ENCODE measurements at places on chromosomes 3 and 15.

GRCh38 chr15:70426096-70426821, 328.5 kb upstream of the TLE3 start:
- no peaks in the 10 kb centered on the region for H3K36me3 ChIP-seq
- no peaks in the 10 kb centered on the region for H3K4me1 ChIP-seq
- no peak for DNase-seq
- H3K27ac ChIP-seq: no peak overlapping the region
- H3K27me3 ChIP-seq: peaks cover 1% of the 10 kb centered on the region
- no peak overlapping the region for H3K4me3 ChIP-seq

- DNase-seq: no peak
- H3K4me3 ChIP-seq: no peak overlapping the region
- H3K4me1 ChIP-seq: peaks cover 7% of the 10 kb centered on the region
- peaks cover 5% of the 10 kb centered on the region for H3K36me3 ChIP-seq
- no peak overlapping the region for H3K27ac ChIP-seq
Measured at GRCh38 chr3:113783463-113783862, 36.6 kb downstream of the ATP6V1A start.

DNA sequence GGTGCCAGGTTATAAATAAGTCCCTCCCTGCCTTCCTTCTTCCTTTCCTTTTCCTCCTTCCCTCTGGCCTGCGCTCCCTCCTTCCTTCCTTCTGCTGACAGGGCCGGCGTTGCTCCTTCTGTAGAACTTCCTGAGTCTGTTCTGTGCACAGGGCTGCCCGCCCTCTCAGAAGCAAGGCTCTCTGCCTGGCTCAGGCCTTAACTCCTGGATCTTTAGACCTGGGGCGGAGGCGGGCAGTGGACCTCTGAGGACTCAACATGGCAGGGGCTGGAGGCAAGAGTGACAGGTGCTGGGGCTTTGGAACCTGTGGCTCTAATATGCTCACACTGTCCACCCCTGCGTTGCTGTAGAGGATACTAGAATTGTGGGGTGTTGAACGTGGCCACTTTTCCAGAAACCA, 86.4 kb upstream of the SEC13 start:
- no peaks in the 10 kb centered on the region for H3K36me3 ChIP-seq
- no peaks in the 10 kb centered on the region for H3K27me3 ChIP-seq
- no peak for DNase-seq
- no peak overlapping the region for H3K27ac ChIP-seq
- no peak overlapping the region for H3K4me3 ChIP-seq
- H3K4me1 ChIP-seq: no peaks in the 10 kb centered on the region

GRCh38 chr15:78502641-78503040, 4.7 kb upstream of the HYKK start:
- no peak for DNase-seq
- peaks cover 3% of the 10 kb centered on the region for H3K4me1 ChIP-seq
- no peaks in the 10 kb centered on the region for H3K27me3 ChIP-seq
- H3K27ac ChIP-seq: no peak overlapping the region
- H3K36me3 ChIP-seq: peaks cover 27% of the 10 kb centered on the region

DNA sequence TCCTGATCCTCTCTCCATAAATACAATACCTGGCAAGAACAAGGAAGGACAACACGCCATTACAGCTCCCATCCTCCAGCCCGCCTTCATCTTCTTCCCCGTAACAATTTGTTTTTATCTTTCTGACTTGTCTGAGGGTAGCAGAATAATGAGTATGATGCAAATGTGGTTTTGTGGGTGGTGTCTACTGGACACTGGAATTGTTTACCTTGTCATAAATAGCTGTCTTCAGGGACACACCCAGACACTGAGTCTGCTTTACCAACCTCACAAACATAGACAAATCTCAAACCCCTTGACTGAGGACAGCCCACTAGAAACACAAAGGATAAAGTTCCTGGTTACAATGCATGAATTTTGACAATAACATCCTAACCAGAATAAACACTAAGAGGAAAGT, 13.4 kb downstream of the WDR72 start:
- H3K36me3 ChIP-seq: no peaks in the 10 kb centered on the region
- H3K27me3 ChIP-seq: no peaks in the 10 kb centered on the region
- no peaks in the 10 kb centered on the region for H3K4me1 ChIP-seq
- no peak for DNase-seq
- H3K4me3 ChIP-seq: no peak overlapping the region

- no peak overlapping the region for H3K4me3 ChIP-seq
- H3K36me3 ChIP-seq: no peaks in the 10 kb centered on the region
- H3K27ac ChIP-seq: no peak overlapping the region
- H3K4me1 ChIP-seq: no peaks in the 10 kb centered on the region
Measured at GRCh38 chr3:10371167-10371566, 50.3 kb upstream of the SEC13 start.

- H3K36me3 ChIP-seq: peaks cover 12% of the 10 kb centered on the region
- no peak overlapping the region for H3K27ac ChIP-seq
- no peak for DNase-seq
- H3K4me1 ChIP-seq: peaks cover 20% of the 10 kb centered on the region
- no peak overlapping the region for H3K4me3 ChIP-seq
- H3K27me3 ChIP-seq: no peaks in the 10 kb centered on the region
Measured at GRCh38 chr15:41843571-41843970, 4.9 kb downstream of the PLA2G4B start.

DNA sequence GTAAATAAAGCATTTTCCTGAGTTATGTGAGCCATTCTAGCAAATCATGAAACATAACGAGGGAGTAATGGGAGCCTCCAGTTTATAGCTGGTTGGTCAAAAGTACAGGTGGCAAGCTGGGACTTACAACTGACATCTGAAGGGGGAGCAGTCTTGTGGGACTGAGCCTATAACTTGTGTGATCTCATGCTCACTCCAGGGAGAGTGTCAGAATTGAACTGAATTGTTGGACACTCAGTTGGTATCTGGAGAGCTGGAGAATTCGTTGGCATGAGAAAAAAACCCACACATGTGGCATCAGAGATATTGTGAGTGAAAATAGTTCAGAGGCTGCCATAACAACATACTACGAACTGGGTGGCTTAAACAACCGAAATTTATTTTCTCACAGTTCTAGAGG, 22.8 kb upstream of the DENND6A start:
- no peaks in the 10 kb centered on the region for H3K36me3 ChIP-seq
- no peak for DNase-seq
- H3K4me3 ChIP-seq: no peak overlapping the region
- no peak overlapping the region for H3K27ac ChIP-seq
- H3K27me3 ChIP-seq: no peaks in the 10 kb centered on the region

DNA sequence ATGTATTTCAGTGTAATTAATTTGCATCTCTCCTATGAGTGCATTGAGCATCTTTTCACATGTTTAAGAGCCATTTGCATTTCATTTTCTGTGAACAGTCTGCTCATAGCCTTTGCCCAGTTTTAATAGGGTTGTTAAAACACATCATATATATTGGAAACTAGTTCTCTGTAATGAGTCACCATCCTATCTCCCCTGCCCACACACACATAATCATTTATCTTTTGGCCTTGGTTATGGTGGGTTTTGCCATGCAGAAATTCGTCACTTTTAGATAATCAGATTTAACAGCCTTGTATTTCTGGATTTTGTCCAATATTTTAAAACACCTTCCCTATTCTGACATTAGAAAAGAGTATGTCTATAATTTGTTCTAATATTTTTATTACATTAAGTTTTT, 11.9 kb upstream of the CHRM5 start:
- no peak overlapping the region for H3K4me3 ChIP-seq
- no peaks in the 10 kb centered on the region for H3K36me3 ChIP-seq
- H3K27ac ChIP-seq: no peak overlapping the region
- H3K27me3 ChIP-seq: no peaks in the 10 kb centered on the region
- peaks cover 4% of the 10 kb centered on the region for H3K4me1 ChIP-seq

- H3K4me3 ChIP-seq: no peak overlapping the region
- H3K4me1 ChIP-seq: peaks cover 52% of the 10 kb centered on the region
- H3K36me3 ChIP-seq: peaks cover 4% of the 10 kb centered on the region
Measured at GRCh38 chr15:80736560-80736959, 41.5 kb downstream of the ABHD17C start.

GRCh38 chr15:95864467-95864886, 466.0 kb upstream of the NR2F2 start:
- H3K27me3 ChIP-seq: no peaks in the 10 kb centered on the region
- H3K4me1 ChIP-seq: peaks cover 27% of the 10 kb centered on the region
- H3K36me3 ChIP-seq: no peaks in the 10 kb centered on the region

DNA sequence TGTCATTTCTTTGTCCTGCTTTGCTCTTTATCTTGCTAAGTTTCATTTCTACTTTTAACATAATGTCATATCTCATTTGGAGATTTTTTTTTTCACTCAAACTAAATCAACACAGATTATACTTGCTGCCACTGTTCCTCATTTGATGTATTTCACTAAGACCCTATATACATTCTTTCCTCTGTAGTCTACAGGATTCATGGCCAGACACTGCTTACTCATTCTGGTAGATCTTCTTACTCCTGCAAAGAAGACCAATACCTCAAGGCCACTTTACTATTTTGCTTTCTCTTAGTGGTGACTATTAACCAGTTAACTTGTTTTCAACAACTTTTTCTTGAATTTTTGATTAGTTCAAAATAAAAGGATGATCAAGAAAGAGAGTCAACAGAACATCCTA, 26.6 kb downstream of the SLC24A5 start:
- DNase-seq: no peak
- H3K36me3 ChIP-seq: peaks cover 27% of the 10 kb centered on the region
- peak overlapping the region; percentile 15 for H3K27ac ChIP-seq
- no peak overlapping the region for H3K4me3 ChIP-seq
- H3K27me3 ChIP-seq: no peaks in the 10 kb centered on the region
- H3K4me1 ChIP-seq: peaks cover 40% of the 10 kb centered on the region

- H3K4me3 ChIP-seq: peak overlapping the region; percentile 43
- DNase-seq: no peak
- H3K4me1 ChIP-seq: peaks cover 55% of the 10 kb centered on the region
- H3K27me3 ChIP-seq: no peaks in the 10 kb centered on the region
- H3K36me3 ChIP-seq: peaks cover 34% of the 10 kb centered on the region
- peak overlapping the region; percentile 98 for H3K27ac ChIP-seq
Measured at GRCh38 chr3:134364936-134365765, 9.1 kb downstream of the AMOTL2 start.

- no peak overlapping the region for H3K4me3 ChIP-seq
- peaks cover 5% of the 10 kb centered on the region for H3K4me1 ChIP-seq
- no peaks in the 10 kb centered on the region for H3K27me3 ChIP-seq
- peaks cover 5% of the 10 kb centered on the region for H3K36me3 ChIP-seq
- no peak for DNase-seq
Measured at GRCh38 chr3:30282154-30282696, 324.2 kb upstream of the TGFBR2 start.

- no peak for DNase-seq
- no peaks in the 10 kb centered on the region for H3K27me3 ChIP-seq
- peaks cover 39% of the 10 kb centered on the region for H3K4me1 ChIP-seq
- H3K27ac ChIP-seq: peak overlapping the region; percentile 78
- peaks cover 9% of the 10 kb centered on the region for H3K36me3 ChIP-seq
Measured at GRCh38 chr3:112751564-112752512, 94.8 kb downstream of the CD200R1L start.

- H3K4me1 ChIP-seq: peaks cover 4% of the 10 kb centered on the region
- no peaks in the 10 kb centered on the region for H3K27me3 ChIP-seq
- H3K27ac ChIP-seq: no peak overlapping the region
- H3K36me3 ChIP-seq: no peaks in the 10 kb centered on the region
- H3K4me3 ChIP-seq: no peak overlapping the region
Measured at GRCh38 chr3:188455748-188456147, 301.8 kb downstream of the LPP start.
